ENCODE measurements at places on chromosomes 7 and 10. TPM values are rescaled to one million over a fixed set of nuclear protein-coding genes. Genes with fewer than 3 reads are reported as not detected.
A peak's percentile ranks its signal among the peaks of the same experiment; 100 is the strongest.

- DNase-seq: no peak
These were observed 181.3 kb downstream of the TAX1BP1 start for GRCh38 chr7:27921081-27921836.

DNA sequence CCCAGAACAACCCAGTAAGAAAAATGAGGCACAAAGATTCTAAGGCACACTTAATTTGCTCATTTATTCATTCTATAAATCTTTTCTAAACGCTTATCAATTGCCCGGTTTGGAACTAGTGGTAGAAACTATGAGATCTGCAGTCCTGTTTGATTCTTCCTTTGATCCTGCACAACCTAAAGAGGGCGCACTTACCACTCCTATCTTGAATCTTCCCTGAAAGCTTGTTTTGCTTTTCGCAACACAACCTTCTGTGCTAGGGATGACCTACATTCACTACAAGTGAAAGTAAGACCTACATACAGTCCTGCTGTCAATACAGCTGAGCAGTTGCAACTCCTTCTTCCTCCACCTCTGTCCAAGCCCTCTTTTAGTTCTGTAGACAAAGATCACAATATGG is 12.6 kb upstream of the ARL4A start:
- peak; percentile 34 for DNase-seq

GRCh38 chr10:77325233-77325537 is 312.4 kb downstream of the KCNMA1 start:
- no peak for DNase-seq

DNA sequence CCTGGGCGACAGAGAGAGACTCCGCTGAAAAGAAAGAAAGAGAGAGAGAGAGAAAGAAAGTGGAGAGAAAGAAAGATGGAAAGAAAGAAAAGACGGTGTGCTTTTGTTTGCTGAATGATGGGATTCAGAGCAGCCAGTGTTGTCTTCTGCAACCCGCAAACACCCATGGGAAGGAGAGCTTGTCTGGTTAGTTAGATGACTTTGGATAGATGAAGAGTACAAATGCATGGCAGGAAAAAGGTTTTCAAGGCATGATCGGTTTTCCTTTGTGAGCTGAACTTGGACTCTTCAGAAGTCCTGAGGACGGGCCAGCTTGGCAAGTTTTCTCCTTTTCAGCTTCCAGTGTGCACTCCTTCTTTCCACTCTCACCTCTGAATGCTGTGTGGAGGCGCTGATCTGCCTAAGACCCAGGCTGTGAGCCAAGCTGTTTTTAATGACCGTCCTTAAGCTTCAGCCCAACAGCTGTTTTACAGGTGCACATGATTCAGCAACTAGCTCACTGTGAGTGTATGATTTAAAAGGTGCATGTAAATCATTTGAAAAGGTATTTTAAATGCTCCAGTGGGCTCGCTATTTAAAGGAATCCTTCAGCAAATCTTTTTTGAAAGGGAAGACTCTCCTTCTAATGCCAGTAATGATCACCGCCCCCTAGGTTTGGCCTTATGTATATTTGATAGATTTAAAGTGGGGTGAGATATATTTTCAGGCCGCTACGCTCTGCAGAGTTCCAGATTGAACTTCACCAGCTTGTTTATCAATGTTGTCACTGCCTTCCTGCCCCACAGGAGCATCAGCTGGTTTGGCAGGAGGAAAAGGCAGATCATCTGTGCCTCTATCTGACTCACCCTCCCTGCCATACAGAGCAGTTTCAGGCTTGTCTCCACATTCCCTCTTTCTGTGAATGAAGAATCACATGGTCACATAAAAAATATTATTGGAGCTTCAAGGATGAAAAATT is 115.0 kb downstream of the PLXDC2 start:
- no peak for DNase-seq

DNA sequence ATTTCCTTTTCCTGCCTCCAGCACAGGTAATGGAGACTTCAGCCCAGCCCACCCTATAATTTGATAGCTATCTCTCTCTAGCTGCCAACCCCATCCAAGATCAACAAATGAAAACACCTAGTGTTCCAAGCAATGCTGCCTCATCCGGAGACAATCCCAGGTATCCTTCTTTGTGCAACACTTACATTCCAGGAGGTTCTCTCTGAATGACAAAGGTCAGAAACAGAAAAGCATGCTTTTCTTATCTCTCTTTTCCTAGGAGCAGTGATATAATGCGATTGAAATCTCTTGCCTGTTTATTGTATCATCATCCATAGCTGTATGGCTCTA is 699.3 kb downstream of the INHBA start:
- DNase-seq: no peak

DNA sequence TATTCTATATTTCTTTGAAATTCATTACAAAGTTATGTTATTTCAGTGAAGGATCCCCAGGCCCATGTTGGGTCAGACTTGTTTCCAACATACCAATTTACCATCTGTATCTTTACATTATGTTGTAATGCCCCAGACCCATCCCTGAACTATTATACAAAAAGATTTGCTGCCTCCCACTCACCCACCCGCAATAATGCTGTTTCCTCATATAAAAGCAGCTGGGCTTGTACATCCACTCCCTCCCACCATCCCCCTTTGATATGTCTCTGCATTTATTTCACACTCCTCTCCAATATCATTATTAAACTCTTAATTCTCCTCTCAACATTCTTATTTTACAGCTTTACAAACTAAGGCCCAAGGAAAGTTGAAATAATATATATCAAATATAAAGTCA is 153.7 kb downstream of the DOCK4 start:
- no peak for DNase-seq

- DNase-seq: no peak
These were observed 19.4 kb downstream of the SCRN1 start for GRCh38 chr7:29970158-29970557.

DNA sequence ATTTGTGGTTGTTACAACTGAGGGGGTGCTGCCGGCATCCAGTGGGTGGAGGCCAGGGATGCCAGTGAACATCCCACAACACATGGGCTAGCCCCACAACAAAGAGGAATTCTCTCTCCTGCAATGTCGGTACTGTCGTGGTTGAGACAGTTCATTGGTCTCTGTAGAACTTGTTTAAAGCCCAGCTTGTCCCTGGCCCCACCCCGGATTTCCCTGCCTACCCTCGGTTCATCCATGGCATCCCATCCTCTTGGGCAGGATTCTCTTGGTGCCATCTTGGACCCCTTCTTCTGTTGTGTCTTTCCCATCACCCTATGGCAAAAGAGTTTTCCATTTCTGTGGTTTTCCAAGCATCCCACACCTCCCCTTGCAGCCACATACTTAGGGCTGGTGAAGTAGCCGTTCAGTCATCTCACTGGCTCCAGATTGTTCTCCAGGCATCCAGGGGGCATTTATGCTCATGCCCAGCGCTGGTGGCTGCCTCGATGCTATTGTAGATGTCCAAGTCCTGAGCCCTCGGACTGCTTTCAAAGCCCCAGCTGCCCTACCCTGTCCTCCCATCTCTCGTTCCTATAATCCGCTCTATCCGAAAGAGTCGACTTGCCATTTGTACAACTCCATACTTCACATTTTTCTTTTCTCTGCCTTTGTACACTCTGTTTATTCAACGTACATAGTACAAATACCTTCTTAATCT is 39.2 kb downstream of the MGMT start:
- DNase-seq: no peak

DNA sequence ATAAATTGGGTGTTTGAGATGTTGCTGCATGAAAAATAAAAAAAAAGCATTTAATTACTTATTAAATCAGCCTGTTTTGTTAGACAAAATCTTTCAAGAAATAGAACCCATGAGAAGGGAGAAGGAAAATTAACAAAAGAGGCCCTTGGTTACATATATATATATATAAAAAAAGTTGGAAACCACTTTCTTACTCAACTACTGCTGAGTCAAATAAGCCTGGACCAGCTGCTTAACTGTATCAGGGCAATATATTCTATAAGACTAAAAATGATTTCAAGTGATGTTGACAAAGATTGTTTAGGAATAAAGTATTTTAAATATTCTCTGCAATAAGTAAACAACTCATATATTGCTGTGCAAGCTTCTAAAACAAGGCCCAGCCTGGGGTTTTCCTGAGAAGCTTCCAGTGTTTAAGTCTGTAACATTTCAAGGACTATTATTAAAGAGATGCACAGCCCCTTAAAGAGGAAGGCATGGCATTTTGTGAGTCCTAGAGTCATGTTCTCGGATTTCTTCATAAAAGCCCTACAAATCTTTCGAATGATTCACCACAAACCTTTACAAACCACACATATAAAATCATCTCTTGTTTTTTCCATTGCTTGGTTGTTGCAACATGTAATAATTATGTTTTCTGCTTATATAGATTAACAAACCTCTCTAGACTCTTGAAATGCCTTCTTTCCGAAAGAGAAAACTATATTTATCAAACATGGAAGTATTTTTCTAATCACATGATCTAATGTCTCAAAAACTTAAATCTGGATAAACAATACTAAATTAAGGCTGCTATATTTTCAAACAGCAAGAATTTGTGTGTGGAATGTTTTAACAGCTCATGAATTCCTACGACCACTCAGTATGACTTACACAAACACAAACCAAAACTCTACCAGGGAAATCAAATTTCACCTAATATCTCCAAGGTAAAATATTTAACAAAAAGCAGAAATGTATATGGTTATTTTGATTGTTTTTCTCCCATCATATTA is 14.3 kb downstream of the JAZF1 start:
- no peak for DNase-seq

- DNase-seq: no peak
These were observed 248.9 kb downstream of the EXOC4 start for GRCh38 chr7:133501771-133502170.

DNA sequence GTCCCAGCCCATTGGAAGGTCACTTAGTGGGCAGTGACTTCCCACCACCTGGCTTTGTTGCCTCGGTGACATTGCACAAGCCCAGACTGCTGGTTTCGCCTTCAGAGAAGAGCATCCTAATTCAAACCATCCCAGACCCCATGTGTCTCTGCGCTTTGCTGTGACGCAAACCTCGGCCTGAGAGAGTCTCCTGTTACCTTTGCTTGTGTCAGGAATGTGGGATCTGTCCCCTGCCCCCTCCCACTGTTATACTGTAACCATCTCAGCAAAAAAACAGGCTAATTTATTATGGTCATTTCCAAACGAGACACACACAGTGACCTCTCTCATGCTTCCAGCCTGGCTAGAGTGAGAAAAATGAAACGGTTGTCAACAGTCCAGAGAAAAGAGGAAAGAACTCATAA is 25.0 kb upstream of the AQP1 start:
- DNase-seq: no peak

- no peak for DNase-seq
These were observed 91.2 kb upstream of the MYL10 start for GRCh38 chr7:101720324-101720723.

DNA sequence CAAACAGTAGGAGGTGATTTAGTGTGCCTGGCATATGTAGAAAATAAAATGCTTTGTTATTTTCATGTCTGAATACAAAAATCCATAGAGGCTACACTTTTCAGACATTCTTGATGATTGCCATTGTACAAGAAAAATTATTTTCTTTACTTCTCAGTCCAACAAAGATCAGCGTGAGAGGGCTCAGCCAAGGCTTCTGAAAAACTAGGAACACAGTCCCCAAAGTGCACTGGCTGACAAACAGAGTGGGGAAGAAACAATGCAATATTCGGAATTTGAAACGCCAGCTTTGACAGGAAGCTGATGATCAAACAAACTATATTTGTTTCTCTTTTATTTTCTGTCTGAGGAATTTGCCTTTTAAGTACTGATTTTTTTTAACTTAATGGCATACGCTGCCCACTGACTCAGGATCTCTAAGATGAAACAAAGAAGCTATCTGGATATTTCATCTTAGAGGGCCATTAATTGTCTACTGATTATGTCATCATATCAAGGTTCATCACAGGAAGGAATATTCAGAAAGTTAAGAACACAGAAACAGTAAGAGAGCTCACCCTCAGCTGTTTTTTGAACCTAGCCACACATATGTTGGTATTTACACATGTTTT is 197.0 kb upstream of the INHBA start:
- DNase-seq: no peak

DNA sequence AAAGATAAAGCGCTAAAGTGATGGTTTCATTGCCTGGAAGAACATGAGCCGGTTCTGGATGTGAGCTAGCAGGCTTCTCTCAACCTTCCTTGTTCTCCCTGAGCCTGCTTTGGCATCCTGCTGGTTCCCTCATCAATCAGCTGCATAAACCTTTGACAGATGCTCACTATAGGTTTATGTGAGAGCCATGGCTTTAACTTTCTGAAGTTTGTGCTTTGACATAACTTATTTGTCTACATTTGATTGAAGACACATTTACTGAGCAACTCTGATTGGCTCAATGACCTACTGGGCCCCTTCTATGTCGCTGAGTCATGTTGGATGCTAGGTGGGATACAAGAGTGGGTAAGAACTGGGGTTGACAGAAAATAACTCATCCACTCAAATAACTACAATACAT is 192.0 kb downstream of the ADAM12 start:
- DNase-seq: no peak

Gene DGKI
- 2.8 TPM for total RNA-seq

Gene PPP1R9A
- not detected for total RNA-seq

Gene FEZF1
- not detected for total RNA-seq

Gene UMAD1
- total RNA-seq: 16.0 TPM

Gene UNCX
- total RNA-seq: not detected

Gene KNDC1
- 0.51 TPM for total RNA-seq

Gene OPN1SW
- not detected for total RNA-seq

Measured in activated T-helper 2 cell treated with anti-CD3 and anti-CD28 coated beads, Interferon-gamma antibody, Interleukin-2, Interleukin-4, amounts not matched to agents 10 μg/mL and 5 μg/mL and 100 μg/mL, durations not matched to agents 14 hours and 24 hours and 36 hours (primary cell).